SHP77 (cell line): ENCODE measurements at places on chromosomes 7 and 10.

- no peak for DNase-seq
Observed at GRCh38 chr10:83678850-83679249, 460.5 kb upstream of the GHITM start.

- no peak for DNase-seq
Observed at GRCh38 chr10:66982053-66982420, 56.2 kb downstream of the LRRTM3 start.

DNA sequence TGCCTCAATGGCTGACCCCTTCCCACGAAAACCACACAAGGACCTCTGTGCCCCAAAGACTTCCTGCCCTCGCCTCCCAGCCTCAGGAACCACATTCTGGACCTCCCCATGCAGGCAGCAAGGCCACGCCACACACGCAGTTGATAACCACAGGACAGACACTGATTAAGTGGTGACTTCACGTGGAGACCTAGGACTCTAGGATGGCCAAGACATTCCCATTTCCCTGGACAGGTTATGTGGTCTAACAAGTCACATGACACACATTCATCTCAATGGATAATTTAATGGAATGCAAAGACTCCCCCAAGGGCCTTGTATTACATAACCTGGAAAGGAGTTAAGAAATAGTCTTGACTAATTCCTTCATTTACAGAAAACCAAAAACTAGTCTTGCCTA lies 110.2 kb downstream of the LARP4B start:
- no peak for DNase-seq

- no peak for DNase-seq
Observed at GRCh38 chr7:154613811-154614210, 389.1 kb downstream of the PAXIP1 start.

DNA sequence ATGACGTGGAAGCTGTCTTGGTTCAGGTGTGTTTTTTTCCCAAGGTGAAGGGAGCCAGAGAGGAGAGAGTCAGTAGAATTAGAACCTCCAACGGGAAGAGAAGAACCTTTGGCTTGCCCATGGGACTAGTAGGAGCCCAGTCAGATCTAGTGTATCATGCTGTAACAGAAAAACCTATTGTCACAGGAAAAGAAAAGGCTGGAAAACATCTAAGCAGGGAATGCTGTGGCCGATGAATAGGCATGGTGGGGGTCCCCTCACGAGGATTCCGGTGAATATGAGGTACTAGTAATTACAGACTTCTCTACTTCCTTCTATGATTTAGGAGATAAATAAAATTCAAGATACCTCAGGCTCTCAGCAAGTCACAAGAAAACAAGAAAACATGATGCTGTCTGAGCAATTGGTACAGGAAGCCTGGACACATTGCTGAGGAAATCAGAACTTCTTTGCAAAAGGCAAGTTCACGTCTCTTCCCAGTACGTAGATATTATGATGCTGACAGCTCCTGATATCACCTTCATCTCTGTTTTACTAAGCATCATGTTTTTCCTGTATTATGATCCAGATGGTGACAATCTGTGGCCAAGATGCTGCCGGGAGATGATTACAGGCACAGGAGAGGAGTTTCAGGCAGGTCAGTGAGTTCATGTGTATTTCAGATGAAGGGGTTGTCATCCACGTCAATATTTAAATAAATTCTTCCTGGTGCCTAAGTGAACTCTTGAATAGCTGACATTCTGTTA lies 54.3 kb upstream of the NPY start:
- no peak for DNase-seq

DNA sequence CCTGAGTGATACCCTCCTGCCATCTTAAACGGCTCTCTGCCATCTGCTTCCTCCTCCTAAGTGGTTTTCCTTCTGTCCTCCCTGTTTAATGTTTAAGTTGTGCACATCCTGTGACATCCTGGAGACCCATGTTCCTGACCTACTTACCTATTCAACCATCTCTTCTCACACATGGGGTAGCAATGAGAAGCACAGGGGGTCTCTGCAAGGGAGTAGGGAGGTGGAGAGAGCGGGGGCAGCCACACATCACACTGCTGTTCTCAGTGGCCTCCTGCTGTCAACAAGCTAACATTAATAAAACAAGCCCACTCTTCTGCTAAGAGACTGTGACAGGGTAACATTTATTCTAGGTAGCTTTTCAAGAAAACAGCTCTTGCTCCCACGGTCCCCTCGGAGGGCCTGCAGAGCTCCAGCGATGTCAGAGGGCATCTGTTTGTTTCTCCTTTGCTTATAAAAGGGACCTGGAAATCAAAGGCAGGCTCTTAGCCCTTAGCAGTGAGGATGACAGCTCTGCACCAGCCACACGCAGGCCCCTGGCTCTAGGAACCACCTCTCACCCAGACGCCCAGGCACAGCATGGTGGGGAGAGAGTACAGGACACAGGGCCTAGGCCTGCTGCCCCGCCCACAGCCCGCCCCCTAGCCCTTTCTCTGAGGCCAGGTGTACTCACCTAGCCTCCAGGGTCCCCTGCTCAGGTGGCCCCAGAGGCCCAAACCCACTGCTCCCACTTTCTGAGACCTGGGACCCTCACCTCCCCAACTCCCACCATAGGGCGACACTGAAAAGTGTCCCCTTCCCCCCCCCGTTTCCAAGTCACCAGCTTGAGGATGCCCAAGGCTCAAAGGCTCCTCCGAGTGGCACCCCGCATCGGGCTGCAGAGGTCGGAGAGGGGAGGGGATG lies 943 bp upstream of the SLC18A2 start:
- DNase-seq, result no peak
